Neural crest cell (in vitro differentiated cells): ENCODE measurements at places on chromosomes 2 and 18. TPM values are rescaled to one million over a fixed set of nuclear protein-coding genes. Genes with fewer than 3 reads are reported as not detected.

DNA sequence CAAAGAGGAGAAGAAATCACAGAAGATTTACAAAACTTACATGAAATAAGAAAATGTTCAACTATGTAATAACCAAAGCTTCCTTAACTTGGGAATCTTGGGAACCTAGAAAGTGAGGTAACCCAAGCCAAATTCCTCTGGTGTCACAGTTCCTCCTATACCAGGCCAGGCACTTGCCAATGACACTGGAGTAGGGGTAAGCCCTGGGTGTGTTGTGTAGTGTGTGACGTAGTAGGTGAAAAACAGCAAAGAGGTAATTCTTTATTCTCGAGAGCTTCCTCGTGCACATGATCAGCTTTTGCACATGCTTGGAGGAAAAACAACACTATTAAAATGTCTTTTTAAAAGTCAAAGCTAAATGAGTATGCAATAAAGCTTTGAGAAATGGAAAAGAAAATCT, 118.0 kb downstream of the METTL8 start:
- DNase-seq, result no peak

- DNase-seq, result no peak
Measured at GRCh38 chr18:67425672-67426071, 90.8 kb downstream of the DSEL start.

DNA sequence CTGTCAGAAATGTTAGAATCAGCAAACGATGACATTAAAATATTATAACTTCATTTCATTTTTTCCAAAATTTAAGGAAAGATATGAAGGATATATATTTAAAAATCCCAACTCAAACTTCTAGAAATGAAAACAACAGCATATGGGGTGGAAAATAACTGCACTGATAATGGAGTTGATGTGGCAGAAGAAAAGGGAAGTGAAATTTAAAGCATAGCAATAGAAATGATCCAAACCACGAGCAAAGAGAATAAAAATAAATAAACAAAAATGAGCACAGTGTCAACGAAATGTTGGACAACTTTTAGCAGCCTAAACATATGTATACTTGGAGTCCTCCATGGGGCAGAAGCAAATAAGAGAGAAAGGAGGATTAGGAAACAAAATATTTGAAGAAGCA, 280.2 kb downstream of the KCNJ3 start:
- DNase-seq, result no peak

DNA sequence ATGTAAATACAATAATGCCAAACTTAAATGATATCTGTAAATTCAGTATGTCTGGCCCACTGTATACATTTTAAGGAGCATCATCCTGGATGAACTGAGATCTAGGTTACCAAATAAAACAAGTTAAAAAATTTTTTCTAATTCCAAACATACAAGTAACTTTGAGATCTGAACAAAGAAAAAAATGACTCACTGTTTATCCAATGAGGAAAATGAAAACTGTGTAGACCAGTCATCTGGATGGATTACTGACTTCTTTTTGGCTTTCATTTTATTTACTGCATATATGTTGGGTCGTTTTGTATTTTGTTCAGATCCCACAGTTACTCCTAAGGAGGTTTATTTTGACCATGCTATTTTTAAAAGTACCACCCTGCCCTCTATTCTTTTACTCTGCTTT, 189.8 kb downstream of the RBM43 start:
- DNase-seq, result no peak

DNA sequence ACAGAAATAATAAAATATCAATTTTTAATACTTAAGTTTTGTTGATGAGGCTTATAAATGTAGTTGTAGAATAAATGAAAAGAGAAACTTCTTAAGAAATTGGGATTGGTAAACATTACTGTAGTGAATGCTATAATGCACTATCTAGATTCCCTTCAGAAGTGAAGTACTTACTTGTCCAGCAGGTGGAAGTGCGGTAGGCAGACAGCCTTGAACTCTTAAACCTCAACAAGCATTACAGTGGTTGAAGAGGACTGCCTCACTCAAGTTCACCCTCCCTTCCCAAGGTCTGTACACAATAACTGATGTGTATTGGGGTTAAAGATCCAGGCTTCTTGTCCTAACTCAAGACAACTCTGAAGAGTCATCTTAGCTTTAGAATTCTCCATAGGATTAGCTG, 931.0 kb upstream of the LRRTM1 start:
- no peak for DNase-seq

The POTEJ gene
- not detected in 2 replicates for total RNA-seq

The MATN3 gene
- 1.3 and 1.9 TPM in 2 replicates for total RNA-seq
